ENCODE measurements at places on chromosomes 2 and 18.
A peak's percentile ranks its signal among the peaks of the same experiment; 100 is the strongest.

- DNase-seq, result no peak
- peaks cover 6% of the 10 kb centered on the region for H3K36me3 ChIP-seq
- no peak overlapping the region for H3K4me3 ChIP-seq
- no peaks in the 10 kb centered on the region for H3K27me3 ChIP-seq
- H3K27ac ChIP-seq, result no peak overlapping the region
Observed at GRCh38 chr2:134308474-134309385, 54.9 kb downstream of the MGAT5 start.

DNA sequence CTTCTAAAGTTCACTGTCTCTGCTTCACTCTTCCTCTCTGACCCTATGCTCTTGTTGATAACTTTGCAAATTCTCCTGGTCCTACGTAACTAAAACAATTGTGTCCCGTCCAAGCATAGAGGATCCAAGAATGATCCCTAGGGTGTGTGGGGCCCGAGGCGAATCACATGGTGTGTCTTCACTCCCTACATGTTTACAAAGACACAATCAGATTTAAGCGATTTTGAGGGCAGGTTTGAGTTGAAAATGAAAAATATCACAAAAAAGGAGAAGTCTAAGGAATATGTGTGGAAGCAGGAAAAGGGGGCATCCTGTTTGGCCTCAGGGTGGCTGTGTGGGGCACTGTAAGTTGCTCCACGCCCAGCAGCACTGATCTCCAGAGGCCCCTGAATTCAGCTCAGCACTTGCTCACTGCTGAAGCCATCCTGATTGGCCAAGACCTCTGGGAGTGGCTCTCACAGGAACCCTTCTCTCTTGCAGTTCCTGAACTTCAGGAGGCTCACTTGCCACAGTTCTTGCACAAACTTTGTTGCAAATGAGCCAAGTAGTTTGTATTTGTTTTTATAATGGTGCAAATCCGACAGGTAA is 363.6 kb downstream of the ZNF521 start:
- H3K27ac ChIP-seq, result no peak overlapping the region
- no peak overlapping the region for H3K4me3 ChIP-seq
- H3K27me3 ChIP-seq, result peaks cover 83% of the 10 kb centered on the region

DNA sequence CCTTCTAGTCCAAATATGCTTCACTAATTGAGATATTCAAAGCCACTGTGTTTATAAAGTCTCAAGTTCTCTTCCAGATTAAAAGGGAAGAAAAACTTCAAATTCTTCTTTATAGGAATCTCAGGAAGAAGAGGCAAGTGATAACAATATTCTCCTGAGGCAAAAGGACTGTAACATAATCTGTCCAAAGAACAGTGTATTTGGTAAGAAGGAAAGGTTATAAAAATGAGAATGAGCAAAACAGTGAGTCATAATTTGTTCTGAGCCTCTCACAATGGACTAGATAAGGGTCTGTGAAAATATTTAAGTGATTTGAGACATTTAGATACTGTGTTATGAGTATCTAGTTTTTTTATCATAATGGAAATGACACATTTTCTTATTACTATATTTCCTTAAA is 44.3 kb downstream of the SNRPD1 start:
- H3K4me3 ChIP-seq, result no peak overlapping the region
- H3K27me3 ChIP-seq, result no peaks in the 10 kb centered on the region
- H3K27ac ChIP-seq, result no peak overlapping the region

DNA sequence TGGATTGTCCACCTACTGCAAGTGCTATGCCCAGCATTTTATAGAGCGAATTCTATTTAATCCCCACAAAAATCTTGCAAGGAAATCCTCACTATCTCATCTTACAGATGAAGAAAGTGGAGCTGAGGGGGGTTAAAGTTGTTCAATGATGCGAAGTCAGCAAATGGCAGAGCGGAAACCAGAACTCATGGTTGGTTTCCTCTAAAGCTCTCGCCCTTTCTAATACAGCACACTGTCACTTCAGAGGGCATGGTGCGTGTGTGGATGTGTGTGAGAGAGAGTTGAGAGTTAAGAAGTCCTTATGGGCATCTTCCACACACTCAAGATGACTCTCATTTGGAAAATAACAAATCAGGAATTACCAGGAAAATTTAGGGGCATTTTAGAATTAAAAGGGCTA is 78.4 kb downstream of the TGFA start:
- peaks cover 24% of the 10 kb centered on the region for H3K27me3 ChIP-seq
- no peaks in the 10 kb centered on the region for H3K36me3 ChIP-seq
- H3K4me1 ChIP-seq, result peaks cover 1% of the 10 kb centered on the region
- no peak overlapping the region for H3K4me3 ChIP-seq
- no peak for DNase-seq

- H3K36me3 ChIP-seq, result no peaks in the 10 kb centered on the region
- DNase-seq, result no peak
- H3K27me3 ChIP-seq, result no peaks in the 10 kb centered on the region
- H3K4me1 ChIP-seq, result no peaks in the 10 kb centered on the region
- no peak overlapping the region for H3K27ac ChIP-seq
Observed at GRCh38 chr18:40868110-40868858, 1086.8 kb upstream of the PIK3C3 start.

GRCh38 chr2:240642061-240642805 is 17.0 kb downstream of the GPR35 start:
- H3K27me3 ChIP-seq, result peaks cover 39% of the 10 kb centered on the region
- no peaks in the 10 kb centered on the region for H3K36me3 ChIP-seq
- DNase-seq, result no peak
- H3K4me3 ChIP-seq, result no peak overlapping the region
- H3K27ac ChIP-seq, result no peak overlapping the region
- H3K4me1 ChIP-seq, result no peaks in the 10 kb centered on the region

- H3K36me3 ChIP-seq, result peaks cover 5% of the 10 kb centered on the region
- DNase-seq, result peak; percentile 63
- H3K4me1 ChIP-seq, result peaks cover 36% of the 10 kb centered on the region
Observed at GRCh38 chr2:149330127-149331022, at the start of gene LYPD6. Gene LYPD6 (plus strand): TSS chr2:149330587. CDS start chr2:149437709, 107,122 bp downstream.

- peaks cover 2% of the 10 kb centered on the region for H3K27me3 ChIP-seq
- H3K36me3 ChIP-seq, result no peaks in the 10 kb centered on the region
- no peak for DNase-seq
- H3K27ac ChIP-seq, result no peak overlapping the region
- H3K4me3 ChIP-seq, result no peak overlapping the region
Observed at GRCh38 chr2:18154259-18154658, 275.8 kb downstream of the KCNS3 start.

DNA sequence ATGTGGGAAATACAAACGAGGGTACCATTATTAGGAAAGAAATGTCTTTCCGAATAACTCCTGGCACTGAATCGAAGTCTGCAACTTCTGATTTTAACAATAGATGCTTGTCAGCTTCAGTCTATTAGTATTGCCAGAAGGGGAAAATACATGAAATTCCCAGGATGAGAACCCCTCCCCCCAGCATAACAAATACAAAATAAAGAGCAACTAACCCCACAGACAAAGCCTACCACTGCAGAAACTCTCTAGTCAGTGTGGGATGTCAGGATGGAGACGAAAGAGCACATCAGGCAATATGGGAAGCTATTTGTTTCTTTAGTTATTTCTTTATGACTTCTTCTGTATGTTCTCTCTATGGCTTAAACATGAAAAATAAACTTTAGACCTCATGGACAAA is 365.0 kb upstream of the CDH2 start:
- H3K27ac ChIP-seq, result no peak overlapping the region
- H3K4me1 ChIP-seq, result no peaks in the 10 kb centered on the region
- no peak for DNase-seq

DNA sequence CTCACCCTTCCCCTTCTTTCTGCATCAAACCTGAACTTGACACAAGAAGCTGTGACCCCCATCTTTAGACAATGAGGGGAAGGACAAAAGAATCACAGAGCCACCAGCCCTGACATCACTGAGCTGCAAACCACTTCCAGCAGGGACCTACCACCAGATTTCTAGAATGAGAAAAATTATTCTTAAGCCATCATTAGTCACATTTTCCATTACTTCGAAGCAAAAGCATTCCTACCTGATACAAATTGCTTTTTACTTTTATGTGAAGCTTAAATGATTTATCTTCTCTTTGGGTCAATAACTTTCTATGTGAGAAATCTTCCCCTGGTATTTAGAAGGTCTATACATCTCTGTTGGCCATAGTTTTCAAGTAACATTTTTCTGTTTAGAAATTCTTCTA is 134.8 kb downstream of the TCF4 start:
- H3K27me3 ChIP-seq, result no peaks in the 10 kb centered on the region
- H3K36me3 ChIP-seq, result no peaks in the 10 kb centered on the region
- H3K4me1 ChIP-seq, result peaks cover under 1% of the 10 kb centered on the region
- no peak for DNase-seq
- no peak overlapping the region for H3K4me3 ChIP-seq

- no peak overlapping the region for H3K4me3 ChIP-seq
- no peaks in the 10 kb centered on the region for H3K27me3 ChIP-seq
- peak overlapping the region; percentile 29 for H3K27ac ChIP-seq
- H3K4me1 ChIP-seq, result no peaks in the 10 kb centered on the region
- no peak for DNase-seq
Observed at GRCh38 chr2:183185534-183185933, 61.3 kb downstream of the NUP35 start.

DNA sequence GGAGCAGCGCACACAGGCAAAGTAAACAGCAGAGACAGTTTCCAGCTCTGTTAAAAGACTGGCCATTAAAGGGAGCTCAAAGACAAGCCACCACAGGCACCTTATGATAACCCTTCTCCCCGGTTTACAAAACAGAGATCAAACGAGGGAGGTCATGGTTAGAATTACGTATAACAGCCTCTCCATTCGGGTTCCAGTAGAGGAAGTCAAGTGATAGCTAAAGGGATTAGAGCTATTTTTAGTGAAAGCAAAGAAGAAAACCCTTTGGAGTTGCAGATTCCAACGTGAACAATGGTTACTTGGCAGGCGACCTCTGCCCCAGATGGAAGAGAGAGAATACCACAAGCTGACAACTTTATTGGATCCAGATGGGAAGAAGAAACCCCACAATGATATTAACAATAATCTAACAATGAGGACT is 31.2 kb upstream of the EDAR start:
- DNase-seq, result no peak
- no peaks in the 10 kb centered on the region for H3K36me3 ChIP-seq
- H3K4me3 ChIP-seq, result no peak overlapping the region
- H3K27ac ChIP-seq, result no peak overlapping the region
- H3K27me3 ChIP-seq, result peaks cover 18% of the 10 kb centered on the region

- H3K36me3 ChIP-seq, result no peaks in the 10 kb centered on the region
- H3K4me3 ChIP-seq, result no peak overlapping the region
- H3K27ac ChIP-seq, result no peak overlapping the region
- no peak for DNase-seq
- no peaks in the 10 kb centered on the region for H3K27me3 ChIP-seq
Observed at GRCh38 chr2:222827417-222827816, 33.4 kb upstream of the ACSL3 start.

GRCh38 chr2:127400533-127400896 is 12.7 kb upstream of the MAP3K2 start:
- H3K4me1 ChIP-seq, result peaks cover 6% of the 10 kb centered on the region
- no peak overlapping the region for H3K4me3 ChIP-seq
- H3K36me3 ChIP-seq, result no peaks in the 10 kb centered on the region
- peaks cover 31% of the 10 kb centered on the region for H3K27me3 ChIP-seq

GRCh38 chr2:128738446-128739110 is 419.9 kb upstream of the HS6ST1 start:
- H3K36me3 ChIP-seq, result no peaks in the 10 kb centered on the region
- H3K4me1 ChIP-seq, result peaks cover 1% of the 10 kb centered on the region
- H3K27me3 ChIP-seq, result peaks cover 11% of the 10 kb centered on the region
- H3K4me3 ChIP-seq, result no peak overlapping the region
- no peak overlapping the region for H3K27ac ChIP-seq
- DNase-seq, result no peak

DNA sequence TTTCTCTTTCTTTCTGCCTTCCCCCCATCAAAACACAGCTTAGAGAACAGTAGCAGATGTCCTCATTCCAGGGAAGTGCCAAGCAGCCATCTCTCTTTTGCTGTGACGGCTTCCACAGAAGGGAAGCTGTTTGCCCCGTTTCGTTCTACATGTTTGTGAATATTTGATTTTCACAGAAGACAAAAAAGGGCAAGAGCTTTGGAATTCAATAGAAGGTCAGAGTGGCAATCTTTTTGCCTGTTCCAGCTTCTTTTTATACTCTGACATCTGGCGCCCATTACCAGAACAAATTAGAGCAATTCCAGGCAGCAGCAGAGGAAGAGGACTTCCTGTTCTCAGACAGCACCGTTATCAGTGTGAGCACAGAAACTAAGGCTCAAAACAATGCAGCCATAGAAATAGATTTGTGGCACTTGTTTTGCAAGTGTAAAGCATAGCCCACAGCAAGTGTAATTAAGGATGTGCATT is 79.0 kb upstream of the CDH19 start:
- peak overlapping the region; percentile 37 for H3K4me3 ChIP-seq
- H3K27me3 ChIP-seq, result no peaks in the 10 kb centered on the region
- peak overlapping the region; percentile 75 for H3K27ac ChIP-seq
- DNase-seq, result no peak
- H3K36me3 ChIP-seq, result no peaks in the 10 kb centered on the region

GRCh38 chr2:145070703-145071102 is 550.8 kb upstream of the ZEB2 start:
- H3K4me3 ChIP-seq, result no peak overlapping the region
- H3K36me3 ChIP-seq, result no peaks in the 10 kb centered on the region
- no peak overlapping the region for H3K27ac ChIP-seq
- no peak for DNase-seq

DNA sequence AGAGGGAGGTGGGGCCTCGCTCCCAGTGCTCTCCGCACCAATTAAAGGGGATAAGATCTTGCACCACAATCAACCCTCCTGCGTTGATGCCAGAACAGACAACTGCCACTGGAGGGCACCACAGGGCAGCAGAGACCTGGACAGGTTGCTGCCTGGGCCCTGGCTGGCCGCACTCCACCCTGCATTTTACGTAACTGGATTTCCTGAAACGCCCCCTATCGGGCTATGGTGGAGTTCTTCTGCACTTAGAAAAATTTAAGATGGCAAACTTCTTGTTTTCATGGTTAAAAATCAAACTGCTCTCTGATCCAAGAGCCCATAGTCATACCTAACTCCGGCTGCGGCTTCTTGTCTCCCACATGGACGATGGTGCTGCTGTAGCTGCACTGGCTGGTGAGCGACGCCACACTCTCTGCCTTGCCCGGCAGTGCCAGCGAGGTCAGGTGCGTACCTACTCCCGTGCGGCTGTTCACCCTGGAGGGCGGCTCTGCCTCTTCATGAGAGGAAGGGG is 16.8 kb upstream of the HES6 start:
- H3K27ac ChIP-seq, result no peak overlapping the region
- DNase-seq, result peak; percentile 84
- no peaks in the 10 kb centered on the region for H3K27me3 ChIP-seq

Data from progenitor cell of endocrine pancreas (in vitro differentiated cells).